ENCODE measurements at places on chromosomes 12 and 14.

DNA sequence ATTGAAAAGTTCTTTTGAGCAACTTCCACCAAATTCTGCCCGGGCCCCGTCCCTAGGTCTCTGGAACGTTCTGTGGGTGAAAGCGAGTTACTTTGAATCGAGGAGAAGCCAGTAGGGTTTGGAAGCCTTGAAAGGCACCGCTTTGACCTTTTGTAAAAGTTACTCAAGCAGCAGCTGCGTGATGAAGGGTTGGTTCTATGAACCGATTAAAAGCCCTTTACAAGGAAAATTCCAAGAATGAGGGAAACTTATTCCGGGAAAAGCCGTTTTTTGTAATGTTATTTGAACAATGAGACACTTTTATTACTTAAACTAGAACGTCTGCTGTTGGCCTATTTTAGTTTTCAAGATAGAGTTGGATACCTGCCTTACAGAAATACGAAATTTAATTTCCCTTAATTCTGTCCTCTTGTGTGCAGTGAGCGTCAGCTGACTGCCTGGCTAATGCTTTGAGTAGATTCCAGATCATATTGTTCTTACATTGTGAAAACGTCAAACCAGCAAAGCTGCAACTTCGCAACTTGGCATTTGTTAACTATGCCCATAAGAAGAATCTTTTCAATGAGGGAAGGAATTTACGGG is 906 bp downstream of the LARP4 start:
- DNase-seq = no peak

- DNase-seq = no peak
Observed at GRCh38 chr12:131087302-131087818, 133.7 kb downstream of the ADGRD1 start.

GRCh38 chr14:24712909-24713308 is 78.9 kb upstream of the GZMB start:
- DNase-seq = no peak

DNA sequence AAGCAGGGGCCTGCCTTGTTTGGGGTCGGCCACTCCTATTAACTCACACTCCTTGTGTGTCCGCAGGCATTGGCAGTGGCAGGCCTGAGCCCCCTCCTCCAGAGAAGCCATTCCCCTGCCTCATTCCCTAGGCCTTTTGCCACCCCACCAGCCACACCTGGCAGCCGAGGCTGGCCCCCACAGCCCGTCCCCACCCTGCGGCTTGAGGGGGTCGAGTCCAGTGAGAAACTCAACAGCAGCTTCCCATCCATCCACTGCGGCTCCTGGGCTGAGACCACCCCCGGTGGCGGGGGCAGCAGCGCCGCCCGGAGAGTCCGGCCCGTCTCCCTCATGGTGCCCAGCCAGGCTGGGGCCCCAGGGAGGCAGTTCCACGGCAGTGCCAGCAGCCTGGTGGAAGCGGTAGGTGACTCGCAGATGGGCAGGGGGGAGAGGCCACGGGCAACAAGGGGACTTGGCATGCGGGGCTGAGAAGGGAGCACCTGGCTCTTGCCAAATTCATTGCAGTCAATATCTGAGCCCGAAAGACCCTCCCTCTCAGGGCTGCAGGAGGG is 106.3 kb upstream of the FKBP4 start:
- DNase-seq = no peak

DNA sequence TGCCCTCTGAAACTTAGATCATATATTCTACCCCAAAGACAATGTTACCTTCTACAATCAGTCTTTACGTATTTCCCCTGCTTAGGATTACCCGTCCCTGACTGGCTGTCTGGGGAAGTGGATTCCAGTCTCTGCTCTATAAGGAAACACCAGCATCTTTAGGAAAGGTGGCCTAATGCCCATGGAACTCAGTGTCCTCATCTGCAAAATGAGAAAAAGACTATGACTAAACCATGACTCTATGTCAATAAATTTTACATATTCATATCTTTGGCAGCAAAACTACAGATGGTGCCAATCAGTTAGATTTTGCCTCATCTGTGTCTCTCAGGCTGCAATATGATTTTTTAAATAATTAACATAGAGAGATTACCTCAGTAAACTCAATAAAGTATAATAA is 133.8 kb downstream of the ITPR2 start:
- DNase-seq = no peak

DNA sequence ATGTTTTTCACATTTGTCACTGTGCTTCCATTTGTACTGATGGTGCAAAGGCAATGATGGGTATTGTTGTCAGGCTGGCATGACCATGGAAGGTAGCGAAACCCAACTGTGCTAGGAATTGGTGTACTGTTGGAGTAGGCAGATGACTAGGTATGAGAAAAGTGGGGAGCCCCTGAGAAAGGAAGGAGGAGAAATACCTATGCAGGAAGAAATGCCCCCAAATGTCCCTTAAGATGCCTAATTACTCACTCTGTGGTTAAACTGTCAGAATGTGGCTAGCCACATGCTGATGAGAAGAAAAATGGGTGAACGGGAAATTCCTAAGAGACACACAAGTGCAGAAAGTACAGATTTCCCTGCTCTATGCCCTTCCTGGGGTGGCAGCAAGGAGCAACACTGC is 339.1 kb downstream of the TMEM132D start:
- no peak for DNase-seq

DNA sequence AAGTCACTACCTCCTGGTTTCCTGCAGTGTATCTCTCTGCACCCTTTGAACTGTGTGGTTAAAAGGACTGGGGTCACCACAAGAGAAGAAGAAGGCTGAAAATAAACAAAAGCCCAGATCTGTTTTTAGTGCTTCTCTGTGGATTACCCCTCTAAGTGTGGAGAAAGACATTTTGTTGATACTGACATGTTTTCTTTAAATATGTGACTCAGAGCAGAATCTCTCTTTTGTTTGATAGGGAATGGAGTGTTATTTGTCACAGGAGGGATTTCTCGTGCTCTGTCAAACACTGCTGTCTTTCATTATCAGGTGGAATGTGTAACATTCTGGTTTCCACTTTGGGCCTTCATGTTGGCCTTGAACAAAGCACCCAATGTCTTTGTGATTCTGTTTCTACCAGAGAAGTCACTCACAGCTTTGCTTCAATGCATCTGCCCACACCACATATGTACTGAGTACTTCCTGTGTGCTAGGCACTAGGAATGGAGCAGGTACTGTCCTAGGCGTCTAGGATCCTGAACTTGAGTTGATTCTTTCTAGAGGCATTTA is 82.1 kb downstream of the PLXNC1 start:
- no peak for DNase-seq

DNA sequence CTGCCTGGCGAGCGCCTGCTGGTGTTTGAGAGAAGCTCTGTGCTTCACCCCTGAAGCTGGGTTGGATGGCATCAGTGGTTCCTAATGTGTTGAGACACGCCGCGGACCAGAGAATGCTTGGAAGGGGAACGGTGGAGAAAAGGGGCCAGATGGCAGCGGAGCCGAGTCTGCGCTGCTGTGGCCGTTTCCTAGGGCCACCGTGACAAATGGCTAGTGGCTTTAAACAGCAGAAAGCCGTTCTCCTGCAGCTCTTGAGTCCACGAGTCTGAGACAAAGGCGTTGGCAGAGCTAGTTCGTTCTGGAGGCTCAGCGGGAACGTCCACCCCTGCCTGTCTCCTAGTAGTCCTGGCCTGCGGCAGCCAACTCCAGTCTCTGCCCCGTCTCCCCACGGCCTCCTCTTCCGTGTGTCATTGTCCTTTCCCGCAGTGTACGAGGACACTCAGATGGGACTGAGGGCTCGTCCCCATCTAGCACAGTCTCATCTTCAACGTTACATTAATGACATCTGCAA is 103.6 kb downstream of the ADGRD1 start:
- DNase-seq = no peak

DNA sequence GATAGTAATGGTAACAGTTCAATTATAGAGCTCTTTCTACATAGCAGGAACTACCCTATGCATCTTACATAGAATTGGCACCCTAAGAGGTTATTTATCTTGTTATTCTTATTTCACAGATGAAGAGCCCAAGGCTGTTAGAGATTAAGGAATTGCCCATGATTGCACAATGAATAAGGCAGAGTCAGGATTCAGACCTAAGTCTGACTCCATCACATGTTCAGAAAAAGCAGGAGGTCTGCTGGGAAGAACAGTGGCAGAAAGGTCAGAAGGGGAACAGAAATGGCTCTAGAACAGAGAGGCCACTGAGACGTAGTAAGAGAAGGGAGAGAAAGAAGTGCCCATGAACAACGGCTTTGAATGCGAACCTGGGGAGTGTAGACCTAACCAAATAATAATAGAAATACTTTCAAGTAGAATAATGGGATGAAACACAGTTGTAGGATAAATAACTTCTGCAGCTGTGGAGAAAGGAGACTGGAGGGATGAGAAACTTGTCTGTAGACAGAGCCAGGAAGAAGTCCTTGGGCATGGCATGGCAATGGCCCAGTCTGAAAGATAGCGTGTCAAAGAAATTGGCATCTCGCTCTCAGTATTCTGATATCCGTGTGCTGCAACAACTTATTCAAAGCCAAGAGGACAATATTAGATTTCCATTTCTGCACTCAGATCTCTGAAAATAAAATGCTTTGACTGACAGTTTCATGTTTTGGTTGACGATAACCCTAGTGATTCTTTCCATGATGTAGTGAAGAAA is 17.6 kb downstream of the MYBPC1 start:
- DNase-seq = no peak

DNA sequence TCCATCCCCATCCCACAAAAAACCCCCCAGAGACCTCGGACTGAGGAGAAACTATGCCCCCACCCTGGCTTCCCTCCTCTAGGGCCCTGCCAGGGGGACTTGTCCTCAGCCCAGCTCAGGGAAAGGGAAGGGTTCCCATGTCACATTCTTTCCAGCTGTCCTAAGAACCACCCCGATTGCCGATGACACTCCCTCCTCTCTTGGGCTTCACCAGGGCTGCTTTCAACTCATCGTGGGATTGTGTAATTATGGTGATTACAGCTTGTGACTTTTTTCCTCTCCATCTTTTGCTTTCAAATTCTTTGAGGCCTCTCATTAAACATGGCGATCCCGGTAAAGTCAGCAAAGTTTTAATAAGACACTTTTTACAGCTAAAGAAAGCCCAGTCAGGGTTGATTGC is 344.0 kb downstream of the DPF3 start:
- no peak for DNase-seq

DNA sequence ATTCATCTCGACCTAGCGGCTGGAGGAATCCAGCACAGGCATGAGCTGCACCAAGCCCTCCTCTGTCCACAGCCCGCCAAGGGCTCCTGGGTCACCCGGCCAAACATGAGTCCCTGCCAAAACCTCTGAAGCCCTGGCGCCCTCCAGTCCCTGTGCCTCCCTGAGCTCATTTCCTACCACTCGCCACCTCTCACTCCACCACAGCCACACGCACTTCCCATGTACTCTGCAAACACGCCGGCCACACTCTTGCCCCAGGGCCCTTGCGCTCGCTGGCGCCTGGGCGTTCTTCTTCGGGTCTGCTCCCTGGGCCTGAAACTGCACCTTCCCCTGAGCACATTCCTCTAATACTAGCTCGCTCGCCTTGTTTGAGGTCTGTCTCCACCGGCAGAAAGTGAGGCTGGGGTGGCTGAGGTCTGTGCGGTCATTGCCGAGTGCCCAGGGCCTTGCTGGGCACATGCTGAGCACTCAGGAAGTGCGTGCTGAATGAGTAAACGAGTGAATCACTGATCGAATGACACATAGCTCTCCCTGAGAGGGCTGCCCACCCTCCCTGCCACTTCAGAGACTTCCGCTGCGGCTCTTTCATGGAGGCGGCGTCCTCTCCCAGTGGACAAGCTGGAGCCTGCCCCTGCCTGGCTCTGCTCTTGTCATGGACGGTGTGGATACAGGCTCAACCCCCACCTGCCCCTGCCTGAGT is 33.7 kb upstream of the DLK1 start:
- DNase-seq = no peak

DNA sequence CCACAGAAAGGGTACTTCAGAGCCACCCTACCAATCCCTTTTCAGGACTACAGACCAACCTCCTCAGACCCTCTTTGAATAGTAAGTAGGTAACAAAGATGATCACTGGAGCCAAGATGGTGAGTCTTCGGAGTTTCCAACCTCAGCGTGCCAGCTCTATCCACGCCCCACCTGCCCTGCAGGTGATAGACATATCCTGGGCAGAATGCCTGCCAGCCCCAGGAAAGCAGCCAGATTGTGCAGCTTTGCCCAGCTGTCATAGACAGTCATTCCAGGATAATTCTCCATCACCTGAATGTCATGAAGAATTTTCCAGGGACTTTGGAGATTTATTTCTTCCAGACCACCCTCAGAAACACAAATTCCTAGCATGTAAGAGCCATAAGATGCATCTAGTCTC is 434.4 kb downstream of the RGS6 start:
- DNase-seq = no peak

GRCh38 chr12:105331805-105332251 is 1.3 kb downstream of the C12orf75 start:
- DNase-seq = peak; percentile 28

GRCh38 chr12:102326982-102327381 is 129.3 kb upstream of the PMCH start:
- peak; percentile 11 for DNase-seq

DNA sequence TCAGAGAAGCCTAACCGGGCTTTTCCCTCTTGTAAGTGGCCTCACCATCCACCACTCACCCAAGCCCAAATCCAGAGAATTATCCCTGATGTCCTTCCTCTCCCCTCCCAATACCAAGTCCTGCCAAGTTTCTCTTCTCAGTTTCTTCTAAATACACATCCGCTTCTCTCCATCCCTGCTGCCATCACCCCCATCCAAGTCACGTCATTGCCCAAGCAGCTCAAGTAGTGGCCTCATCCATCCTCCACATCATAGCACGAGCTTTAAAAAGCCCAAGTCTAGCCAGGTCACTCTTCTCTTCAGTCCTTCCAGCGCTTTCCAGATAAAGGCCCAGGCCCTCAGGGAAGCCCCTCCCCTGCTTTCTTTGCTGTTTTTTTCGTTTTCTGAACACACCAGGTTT is 25.4 kb downstream of the IL31 start:
- no peak for DNase-seq

DNA sequence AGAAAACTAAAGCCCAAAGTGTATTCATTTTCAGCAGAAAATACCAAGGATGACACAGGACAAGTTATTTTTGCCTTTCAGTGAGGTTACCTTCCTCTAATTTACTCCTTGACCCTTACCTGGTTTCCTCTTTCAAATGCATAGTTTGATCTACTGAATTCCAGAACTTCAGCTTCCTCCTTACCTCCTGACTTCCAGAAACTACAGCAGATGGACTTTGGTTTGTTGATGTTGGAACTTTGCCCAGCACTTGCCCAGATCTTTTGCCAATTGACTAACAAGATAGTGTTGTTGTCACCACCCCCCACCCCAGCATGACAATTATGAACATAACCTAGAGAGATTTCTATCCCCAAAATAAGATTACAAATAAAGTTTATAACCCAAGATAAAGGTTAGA is 63.2 kb downstream of the NAV3 start:
- no peak for DNase-seq

DNA sequence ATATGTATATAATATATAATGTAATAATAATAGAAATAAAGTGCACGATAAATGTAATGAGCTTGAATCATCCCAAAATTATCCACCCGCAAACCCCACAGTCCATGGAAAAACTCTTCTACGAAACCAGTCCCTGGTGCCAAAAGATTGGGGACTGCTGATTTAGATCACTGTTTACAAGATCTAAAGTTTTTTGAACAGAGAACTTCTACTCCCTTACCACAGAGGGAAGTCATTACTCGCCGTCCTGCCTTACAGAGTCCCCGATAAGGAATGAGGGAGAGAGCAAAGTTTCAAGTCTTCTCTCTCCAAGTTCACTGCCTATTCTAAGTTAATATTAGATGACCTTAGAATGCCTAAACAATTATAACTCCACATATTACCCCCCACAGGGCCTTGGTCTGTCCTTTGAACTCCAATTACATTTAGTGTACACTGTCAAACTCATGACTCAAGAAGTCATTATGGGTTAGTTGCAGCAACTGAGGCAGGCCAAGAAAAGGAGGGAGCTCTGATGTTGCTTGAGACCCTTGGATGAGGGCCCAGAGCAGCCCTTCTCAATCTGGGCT is 21.8 kb upstream of the DHRS4 start:
- DNase-seq = no peak
